ENCODE measurements at places on chromosomes 13 and 19.

GRCh38 chr19:16625163-16625958 lies 2.6 kb downstream of the MED26 start:
- DNase-seq: no peak

DNA sequence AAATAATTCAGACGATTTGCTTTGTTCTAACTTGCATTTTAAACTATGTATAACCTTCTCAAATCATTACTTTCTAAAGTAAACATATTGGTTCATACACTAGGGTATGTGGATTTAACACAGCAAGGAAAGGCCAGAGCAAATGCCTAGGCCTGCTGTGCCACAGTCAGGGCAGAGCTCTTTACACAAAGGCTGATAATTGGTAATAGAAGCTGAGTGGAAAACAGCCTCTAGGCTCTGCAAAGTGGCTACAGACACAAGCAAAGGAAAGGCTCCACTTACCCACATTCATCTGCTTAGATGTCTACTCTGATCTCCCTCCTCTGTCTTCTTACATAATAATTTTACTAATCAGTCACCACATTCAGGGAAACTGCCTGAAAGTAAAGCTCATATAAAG lies 382.9 kb downstream of the OLFM4 start:
- no peak for DNase-seq

DNA sequence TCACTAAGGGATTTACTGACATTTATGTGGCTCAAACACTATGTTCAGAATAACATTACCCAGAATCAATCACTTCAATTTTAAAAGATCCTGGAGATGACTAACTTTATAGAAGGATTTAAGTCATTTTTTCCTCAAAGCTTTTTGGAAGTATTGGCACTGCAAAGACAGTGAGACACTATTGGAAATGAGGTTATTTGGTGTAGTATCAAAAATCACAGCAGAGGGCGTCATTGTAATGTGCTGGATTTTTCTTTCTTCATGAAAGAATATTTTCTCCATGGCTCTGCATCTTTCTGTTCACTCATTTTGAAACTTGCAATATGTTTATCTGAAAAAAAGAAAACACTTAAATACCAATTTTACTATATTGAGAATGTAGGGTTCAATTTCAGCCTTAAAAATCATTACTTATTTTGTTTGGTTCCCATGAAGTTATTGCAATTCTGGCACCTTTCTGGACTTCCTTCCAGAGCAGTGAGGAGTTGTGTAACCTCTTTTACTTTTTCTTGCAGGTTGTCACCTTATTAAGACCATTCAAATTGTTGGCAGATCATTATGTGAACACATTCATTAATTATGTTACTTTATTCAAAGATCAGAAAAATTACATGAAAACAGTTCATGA lies 3.7 kb upstream of the CSNK1A1L start:
- no peak for DNase-seq

DNA sequence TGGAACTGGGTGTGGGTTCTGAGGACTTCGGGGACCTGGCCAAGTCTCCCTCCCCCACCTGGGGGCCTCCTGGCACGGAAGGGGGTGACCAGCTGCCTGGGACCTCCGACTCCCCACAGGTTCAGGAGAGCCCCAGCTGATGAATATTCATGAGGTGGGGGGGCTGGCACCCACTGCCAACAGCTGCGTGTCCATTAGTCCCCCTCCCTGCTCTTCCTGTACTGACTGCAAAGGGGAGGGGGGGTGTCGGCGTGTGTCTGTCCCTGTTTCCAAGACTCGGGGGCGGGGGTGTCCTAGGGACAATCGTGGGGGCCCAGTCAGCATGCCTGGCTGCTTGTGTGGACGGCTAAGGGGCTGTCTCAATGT lies 10.6 kb upstream of the NFIX start:
- DNase-seq: no peak

GRCh38 chr13:36531746-36532486 lies 99.6 kb downstream of the CCNA1 start:
- DNase-seq: no peak

DNA sequence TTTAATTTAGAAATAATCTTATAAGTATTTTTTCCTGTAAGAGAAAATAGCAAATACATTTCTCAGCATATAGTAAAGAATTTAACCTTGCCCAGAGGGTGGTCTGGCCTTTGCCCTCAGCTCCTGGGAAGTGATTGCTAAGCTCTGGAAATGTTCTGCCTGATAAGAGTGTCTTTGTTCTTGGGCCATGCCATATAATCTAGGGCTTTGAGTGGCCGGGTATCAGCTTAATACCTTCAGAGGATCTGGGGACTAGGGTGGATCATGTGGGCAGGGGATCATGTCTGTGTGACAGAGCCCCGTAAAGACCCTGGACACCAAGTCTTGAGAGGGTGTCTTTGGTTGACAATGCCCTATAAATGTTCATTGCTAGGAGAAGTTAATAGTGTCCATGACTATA lies 1032.4 kb upstream of the MIR17HG start:
- DNase-seq: no peak

DNA sequence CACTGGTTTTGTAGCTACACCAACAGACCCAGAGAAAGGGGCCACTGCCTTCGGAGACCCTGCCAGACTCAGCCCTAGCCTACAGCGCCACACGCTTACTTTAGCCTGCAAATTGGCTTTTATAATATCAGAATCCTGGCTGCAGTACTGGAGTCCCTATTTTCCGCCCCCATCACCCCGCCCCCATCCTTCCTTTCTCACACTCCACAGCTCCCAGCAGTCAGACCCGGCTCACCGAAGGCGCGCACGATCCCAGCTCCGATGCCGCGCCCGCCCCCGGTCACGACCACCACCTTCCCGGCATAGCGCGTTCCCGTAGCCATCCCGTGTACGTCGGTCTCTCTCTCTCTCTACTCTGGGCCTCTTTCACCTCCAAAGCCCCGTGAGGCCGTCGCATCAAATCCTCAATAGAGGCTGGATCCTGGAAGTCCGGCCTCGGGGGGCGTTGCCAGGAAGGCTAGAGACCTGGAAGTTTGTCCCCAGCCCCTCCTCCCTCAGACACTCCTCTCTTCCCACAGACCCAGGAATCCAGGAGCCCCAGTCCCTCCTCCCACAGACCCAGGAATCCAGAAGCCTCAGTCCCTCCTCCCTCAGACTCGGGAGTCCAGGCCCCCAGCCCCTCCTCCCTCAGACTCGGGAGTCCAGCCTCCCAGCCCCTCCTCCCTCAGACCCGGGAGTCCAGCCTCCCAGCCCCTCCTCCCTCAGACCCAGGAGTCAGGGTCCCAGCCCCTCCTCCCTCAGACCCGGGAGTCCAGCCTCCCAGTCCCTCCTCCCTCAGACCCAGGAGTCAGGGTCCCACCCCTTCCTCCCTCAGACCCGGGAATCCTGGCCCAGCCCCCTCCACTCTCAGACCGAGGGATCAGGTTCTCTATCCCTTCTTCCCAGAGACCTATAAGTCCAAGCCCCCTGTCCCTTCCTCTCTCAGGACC lies at the start of gene HSD17B14:
TSS of gene HSD17B14 (minus strand) at position 403 of the 929 bp plus-strand sequence. CDS start at position 323, 80 bp downstream.
- no peak for DNase-seq

DNA sequence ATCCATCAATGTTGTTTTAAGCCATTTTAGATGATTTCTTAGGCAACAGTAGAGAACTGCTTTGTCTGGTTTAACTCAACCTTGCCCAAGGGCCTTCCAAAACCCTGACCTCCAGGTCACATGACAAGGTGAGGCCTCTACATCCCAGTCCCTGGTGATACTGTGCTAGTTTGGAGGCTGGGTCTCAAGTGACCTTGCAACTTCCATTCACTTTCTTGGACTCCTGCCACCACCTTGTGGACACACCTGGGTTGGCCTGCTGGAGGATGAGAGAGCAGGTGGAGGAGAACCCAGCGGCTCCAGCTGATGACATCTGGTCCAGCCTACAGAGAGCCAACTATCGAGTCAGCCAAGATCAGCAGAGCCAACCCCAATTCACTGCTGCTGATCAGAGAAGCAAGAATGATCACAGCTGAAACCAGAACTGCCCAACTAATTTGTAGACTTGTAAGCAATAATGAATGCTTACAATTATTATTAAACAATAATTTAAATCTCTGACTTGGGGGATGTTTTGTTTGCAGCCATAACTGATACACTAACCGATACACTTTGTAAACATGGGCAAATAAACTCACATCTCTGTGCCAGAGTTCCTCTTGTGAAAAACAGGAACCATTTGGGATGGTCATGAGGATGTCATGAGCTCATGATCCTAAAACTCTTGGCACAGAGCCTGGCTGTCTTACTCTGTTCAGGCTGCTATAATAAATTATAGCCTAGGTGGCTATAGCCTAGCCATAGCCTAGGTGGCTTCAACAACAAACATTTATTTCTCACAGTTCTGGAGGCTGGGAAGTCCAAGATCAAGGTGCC lies 11.5 kb downstream of the FAM187B start:
- no peak for DNase-seq

- DNase-seq: no peak
These were observed 171.3 kb downstream of the DACH1 start for GRCh38 chr13:71695662-71696061.

GRCh38 chr19:15223649-15224361 lies 8.4 kb downstream of the EPHX3 start:
- DNase-seq: no peak

DNA sequence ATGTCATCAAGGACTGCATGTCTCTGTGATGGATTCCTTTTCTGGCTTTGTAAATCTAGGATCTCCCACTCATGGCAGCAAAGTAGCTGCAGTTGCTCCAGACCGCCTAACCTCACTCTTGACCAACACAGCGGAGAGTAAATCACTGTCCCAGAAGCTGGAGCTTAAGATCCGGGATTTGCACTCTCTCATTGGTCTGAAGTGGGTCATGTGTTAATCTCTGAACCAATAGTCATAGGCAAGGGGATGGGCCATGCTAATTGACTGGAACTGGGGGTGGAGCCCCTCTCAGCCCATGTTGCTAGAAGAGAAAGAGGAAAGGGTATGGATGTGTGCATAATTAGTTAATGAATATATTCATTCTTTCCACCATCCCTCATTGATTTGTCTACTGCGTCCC lies 34.0 kb downstream of the VAV1 start:
- no peak for DNase-seq

GRCh38 chr19:1569997-1570396 lies 1.9 kb upstream of the MEX3D start:
- no peak for DNase-seq

- no peak for DNase-seq
These were observed 78.0 kb downstream of the GPR12 start for GRCh38 chr13:26682606-26683005.

GRCh38 chr13:21079761-21080592 lies 18.6 kb upstream of the LATS2 start:
- no peak for DNase-seq

GRCh38 chr19:49453757-49454240 lies 774 bp downstream of the ALDH16A1 start:
- no peak for DNase-seq

GRCh38 chr13:25170554-25171111 lies 1.5 kb downstream of the AMER2 start:
- DNase-seq: no peak

- DNase-seq: no peak
These were observed 29.4 kb downstream of the ERCC5 start for GRCh38 chr13:102875256-102875655.

DNA sequence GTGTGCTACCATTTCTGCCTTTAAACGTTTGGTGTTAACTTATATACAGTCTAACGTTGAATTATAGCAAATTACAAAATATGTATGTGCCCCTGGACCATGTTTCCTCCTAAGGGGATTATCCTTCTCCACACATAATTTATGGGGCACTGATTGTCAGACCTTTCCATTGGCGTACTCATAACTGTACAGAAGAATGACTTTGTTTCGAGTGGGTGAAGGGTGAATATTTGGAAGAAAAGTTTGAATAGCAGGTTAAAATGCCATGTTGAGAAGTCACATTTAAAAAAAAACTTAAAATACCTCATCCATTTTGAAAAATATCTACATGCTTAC lies 58.8 kb downstream of the SLC10A2 start:
- no peak for DNase-seq
